ENCODE measurements at places on chromosomes 1 and 21.
A peak's percentile ranks its signal among the peaks of the same experiment; 100 is the strongest.

DNA sequence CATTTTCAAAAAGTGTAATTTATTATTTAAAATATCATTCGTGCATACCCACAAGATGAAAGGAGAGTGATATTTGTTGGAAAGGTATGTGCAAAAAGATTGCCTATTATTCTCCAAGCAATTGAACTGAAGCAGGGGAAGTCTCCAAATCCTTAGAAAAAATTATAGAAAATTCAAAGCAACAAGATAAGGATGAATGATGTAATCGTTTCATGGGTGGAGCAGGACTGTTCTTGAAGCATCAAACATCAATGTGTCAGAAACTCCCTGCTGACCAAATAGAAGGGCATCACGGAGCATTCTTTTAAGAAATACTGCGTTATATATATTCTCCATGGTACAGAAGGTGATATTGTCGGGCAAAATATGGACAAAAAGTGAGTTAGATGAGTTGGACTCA is 87.9 kb upstream of the SPAG17 start:
- DNase-seq, result no peak

DNA sequence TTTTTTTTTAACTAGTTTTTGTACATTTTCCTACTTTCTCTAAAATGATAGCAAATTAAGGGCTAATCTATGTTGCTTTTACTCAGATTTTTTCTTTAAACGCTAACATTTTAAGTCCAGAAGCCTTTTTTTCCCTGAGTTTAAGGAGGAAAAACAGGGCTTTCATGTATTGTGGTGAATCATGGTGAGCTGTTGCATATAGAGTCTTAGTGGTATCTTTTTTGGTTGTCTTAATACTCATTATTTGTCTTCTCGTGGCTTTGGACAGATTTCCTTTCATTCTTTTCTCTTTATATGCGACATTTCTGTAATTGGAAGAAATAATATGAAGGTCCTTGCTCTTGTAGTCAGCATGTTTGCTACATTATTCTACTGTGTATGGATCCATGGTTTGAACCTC is 1015.6 kb downstream of the PLA2G4A start:
- DNase-seq, result no peak

GRCh38 chr1:233079574-233079973 is 129.2 kb downstream of the NTPCR start:
- no peak for DNase-seq

GRCh38 chr1:108070662-108071061 is 105.7 kb upstream of the VAV3 start:
- no peak for DNase-seq

- DNase-seq, result peak; percentile 73
Observed at GRCh38 chr21:34510148-34511142, 1.6 kb downstream of the KCNE1 start.

- DNase-seq, result no peak
Observed at GRCh38 chr1:62922006-62922405, 138.1 kb downstream of the ATG4C start.

- DNase-seq, result no peak
Observed at GRCh38 chr1:184823080-184823479, 68.4 kb upstream of the EDEM3 start.

DNA sequence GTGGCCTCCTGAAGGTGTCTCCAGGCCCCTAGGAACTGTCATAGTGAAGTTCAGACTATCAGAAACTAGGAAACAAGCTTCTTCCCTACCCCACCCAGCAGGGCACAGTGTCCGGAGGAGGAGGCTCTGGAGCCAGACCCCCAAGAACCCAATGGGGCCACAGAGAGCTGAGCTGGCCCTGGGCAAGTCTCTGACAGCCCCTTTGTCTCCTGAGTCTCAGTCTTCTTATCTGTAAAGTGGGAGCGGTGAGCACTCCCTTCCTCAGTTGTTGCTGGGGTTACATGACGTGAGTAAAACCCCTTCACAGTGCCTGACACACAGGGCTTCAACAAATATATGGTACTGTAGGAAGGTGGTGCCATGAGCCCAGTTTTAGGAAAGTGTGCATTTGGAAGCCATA is 675.8 kb downstream of the MATN1 start:
- no peak for DNase-seq

GRCh38 chr1:194570476-194570875 is 1384.1 kb upstream of the B3GALT2 start:
- DNase-seq, result no peak

GRCh38 chr1:44685881-44686280 is 11.4 kb downstream of the ARMH1 start:
- no peak for DNase-seq

DNA sequence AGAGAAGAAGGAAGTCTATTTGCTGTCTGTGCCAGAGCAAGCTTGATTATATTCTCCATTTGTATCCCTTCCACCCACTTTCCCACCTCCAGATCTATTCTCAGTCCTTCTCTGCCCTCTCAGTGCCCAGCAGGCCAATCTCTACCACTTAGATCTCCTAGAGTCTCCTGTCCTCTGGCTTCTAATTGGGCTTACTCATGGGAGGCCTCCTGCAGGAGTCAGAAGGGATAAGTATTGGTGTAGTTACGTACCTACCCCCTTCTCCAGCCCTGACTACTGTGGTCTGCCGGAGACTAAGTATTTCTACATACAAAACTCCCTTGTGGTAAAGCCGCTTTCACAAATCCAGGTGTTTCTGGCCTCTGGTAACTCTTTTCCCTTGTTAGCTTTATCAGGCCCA is 221.2 kb downstream of the PTGER3 start:
- no peak for DNase-seq

GRCh38 chr1:100769906-100770646 is 50.5 kb downstream of the VCAM1 start:
- DNase-seq, result no peak

- DNase-seq, result no peak
Observed at GRCh38 chr1:216124192-216124781, 299.0 kb downstream of the USH2A start.

DNA sequence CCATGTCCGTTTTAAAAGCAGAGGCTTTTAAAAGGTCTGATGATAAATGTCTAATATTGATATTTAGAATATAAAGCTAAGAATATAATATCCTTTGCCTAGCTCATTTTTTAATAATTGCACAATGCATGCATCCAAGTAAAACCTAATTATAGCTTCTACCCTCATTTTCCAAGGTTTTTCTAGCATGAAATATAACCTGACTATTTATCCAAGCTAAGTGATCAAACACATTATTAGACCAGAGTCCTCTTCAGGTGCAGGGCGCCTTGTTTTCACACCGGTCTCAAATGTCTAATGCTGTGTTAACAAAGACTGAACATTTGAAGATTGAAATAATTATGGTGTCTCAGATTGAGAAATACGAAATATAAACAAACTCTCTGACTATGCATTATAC is 648.9 kb upstream of the CXADR start:
- DNase-seq, result no peak

DNA sequence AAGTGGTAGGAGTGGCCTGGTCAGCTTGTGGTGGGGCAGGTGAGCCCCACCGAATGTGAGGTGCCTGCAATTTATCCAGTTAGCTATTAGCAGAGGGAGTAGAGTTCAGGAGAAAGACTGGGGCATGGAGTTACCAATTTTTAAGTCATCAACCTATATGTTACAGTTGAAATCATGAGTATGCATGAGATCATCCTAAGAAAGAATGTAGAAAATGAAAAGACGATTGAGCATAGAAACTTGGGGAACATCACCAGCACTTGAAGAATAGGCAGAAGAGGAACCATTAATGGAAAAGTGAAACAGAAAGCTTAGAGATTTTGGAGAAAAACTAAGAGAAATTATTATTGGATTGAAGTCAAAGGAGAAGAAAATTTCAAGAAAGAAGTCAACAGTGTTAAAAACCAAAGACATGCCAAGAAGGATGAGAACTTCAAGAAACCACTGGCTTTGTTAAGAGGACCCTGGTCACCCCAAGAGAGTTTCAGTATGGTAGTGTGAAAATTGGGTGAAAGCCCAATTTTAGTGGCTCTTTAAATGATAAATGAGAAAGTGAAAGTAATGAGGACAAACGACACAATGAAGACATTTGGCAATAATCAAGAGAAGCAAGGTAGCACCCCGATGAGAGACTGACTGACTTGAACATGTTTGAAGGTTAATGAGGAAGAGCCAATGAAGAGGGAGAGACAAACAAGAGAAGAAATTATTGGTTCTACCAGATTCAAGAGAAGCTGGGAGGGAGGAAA is 36.7 kb downstream of the DNASE2B start:
- DNase-seq, result no peak

GRCh38 chr21:32613436-32614043 is 1.4 kb upstream of the CFAP298 start:
- DNase-seq, result no peak

GRCh38 chr1:154324241-154324640 is 1.1 kb upstream of the ATP8B2 start:
- no peak for DNase-seq

DNA sequence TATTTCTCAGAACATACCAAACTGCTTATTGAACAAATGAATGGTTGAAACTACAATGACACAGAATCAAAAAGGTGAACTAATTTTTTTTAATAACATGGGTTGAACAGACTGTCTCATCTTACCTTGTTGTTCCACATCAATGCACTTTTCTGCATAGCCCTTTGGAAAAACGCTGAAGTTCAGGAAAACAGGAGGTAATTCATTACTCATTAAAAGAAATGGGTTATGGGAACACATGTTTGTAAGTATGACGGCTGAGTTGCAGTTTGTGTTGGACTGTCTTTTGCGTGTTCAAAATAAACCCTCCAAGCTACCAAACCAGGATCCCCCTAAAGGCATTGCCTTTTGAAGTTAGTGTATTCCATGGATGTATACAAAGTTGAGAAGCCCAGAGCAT is 514.9 kb upstream of the PKN2 start:
- DNase-seq, result no peak

DNA sequence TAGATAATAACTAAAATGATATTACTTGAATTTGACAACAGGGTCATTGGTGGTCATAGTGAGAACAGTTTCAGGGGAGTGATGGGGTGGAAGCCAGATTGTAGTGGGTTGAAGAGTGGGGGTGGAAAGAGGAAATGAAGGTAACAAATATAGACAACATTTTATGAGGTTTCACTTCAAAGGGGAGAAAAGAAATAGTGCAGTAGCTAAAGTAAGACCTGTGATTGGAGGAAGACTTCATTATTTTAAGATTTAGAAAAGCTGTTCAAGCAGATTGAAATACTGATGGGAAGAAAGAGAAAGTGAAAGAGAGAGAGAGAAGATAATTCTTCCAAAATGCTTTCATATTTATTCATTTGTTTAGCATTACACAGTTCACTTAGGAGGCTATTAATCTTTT is 52.0 kb upstream of the KCNA3 start:
- no peak for DNase-seq

GRCh38 chr1:19140465-19140864 is 69.6 kb downstream of the UBR4 start:
- DNase-seq, result no peak

DNA sequence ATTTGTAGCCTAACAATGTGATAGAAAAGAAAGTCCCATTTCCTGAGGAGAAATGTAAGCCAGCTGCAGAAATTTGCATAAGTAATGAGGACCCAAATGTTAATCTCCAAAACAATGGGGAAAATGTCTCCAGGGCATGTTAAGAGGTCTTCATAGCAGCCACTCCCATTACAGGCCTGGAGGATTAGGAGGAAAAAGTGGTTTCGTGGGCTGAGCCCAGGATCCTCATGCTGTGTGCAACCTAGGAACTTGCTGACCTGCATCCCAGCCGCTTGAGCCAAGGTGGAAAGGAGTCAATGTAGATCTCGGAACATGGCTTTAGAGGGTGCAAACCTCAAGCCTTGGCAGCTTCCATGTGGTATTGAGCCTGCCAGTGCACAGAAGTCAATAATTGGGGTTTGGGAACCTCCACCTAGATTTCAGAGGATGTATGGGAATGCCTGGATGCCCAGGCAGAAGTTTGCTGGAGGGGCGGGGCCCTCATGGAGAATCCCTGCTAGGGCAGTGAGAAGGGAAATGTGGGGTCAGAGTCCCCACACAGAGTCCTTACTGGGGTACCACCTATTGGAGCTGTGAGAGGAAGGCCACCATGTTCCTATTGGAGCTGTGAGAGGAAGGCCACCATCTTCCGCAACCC is 14.2 kb upstream of the F13B start:
- no peak for DNase-seq

DNA sequence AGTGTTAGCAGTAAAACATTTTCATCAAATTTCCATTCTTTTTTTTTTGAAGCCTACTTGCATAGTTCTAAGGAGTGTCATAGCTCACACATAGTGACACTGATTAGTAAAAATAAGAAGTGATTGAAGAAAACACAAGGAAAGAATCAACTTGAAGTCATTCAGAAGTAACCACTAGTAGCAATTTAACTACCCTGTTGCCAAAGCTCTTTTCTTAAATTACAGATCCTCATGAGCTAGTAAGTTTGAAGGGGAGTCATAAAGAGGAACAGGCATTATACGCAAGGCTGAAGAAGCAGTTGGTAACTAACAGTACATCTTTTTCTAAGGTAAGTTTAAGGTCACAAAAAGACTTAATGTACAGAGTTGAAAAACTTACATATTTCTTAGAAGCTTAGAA is 332.2 kb downstream of the CHRM3 start:
- no peak for DNase-seq

DNA sequence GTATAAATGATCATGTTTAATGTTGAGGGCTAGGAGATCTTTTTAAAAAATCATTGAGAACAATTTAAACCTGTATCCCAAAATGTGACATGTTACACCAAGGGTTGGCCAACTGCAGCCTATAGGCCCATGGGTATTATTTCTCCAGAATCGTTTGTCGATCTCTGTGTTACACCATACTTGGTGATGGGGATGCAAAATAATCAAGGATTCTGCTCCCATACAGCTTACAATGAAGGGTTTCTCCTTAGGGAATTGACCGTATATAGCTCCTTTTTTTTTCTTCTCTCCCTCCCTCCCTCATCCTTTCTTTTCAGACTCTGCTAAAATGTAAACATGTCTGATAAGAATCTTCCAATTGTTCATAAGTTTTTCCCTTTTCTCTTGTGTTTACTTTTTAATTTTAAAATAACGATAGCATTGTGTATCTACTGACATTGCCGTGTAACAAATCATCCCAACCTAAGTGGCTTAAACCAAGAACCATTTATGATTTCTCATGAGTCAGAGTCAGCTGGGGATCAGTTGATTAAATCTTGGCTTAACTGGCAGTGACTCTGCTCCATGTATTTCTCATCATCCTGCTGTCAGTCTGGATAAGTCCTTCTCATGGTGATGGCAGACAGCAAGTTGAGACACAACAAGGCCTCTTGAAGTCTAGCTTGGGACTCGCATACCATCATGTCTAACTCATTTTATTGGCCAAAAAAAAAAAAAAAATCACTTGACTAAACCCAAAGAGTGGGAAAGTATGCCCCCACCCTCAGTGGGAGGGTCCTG is 48.0 kb downstream of the MARK1 start:
- DNase-seq, result no peak

- DNase-seq, result no peak
Observed at GRCh38 chr1:201220388-201220715, 29.7 kb downstream of the IGFN1 start.

DNA sequence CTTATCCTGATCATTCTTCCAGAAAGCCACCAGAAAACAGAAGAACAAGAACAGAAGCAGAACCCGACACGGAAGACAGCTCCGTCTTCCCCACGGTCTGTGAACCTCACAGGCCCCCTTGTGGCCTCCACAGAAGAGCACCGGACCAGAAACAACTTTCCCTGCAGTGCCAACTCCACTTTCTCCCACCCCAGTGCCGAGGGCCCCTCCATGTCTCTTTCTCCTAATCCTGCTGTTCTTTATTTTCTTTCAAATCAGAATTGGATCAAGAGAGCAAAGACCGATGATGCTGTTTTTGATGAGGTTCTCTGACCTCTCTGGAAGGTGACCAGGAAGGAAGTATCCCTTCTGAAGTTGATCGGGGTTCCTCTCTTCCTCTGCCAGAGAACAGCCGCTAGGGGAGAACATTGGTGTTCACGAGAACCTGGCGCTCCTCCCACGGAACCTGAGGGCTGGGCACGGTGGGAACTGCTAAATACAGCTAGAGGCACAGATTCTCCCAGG is 58.9 kb upstream of the CTTNBP2NL start:
- peak; percentile 37 for DNase-seq
